ENCODE measurements at places on chromosomes 11 and 22.

DNA sequence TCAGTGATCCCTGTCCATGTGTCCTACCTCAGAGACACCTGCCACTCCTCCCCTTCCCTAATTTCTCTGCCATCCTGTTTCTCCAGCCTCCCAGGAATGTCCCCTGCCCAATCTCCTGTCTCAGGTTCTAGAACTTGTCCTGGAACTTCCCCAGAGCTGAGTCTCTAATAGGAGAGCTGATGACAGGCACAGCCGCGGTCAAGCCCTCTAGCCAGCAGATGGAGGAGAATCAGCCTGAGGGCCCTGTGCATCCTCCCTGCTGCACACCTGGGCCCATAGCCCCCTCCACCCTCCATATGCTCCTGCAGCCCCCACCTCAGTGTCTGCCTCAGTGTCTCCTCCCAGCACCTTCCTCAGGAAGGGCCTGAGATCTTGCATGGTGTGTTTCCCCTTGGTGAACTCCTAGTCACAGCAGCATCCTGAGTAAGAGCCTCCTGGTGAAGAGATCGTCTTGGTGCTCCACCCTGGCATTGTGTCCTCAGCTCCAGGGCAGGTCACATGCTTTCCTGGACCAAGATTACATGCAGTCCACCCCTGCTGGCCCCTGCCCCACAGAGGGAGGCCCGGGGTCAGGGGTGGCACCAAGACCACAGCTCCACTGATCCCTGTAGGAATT, 43.9 kb upstream of the VPREB1 start:
- no peak for DNase-seq

GRCh38 chr11:45104006-45104789, 42.2 kb upstream of the PRDM11 start:
- DNase-seq = peak; percentile 10

- DNase-seq = no peak
These were observed 2.7 kb downstream of the RBM14 start for GRCh38 chr11:66619080-66619554.

DNA sequence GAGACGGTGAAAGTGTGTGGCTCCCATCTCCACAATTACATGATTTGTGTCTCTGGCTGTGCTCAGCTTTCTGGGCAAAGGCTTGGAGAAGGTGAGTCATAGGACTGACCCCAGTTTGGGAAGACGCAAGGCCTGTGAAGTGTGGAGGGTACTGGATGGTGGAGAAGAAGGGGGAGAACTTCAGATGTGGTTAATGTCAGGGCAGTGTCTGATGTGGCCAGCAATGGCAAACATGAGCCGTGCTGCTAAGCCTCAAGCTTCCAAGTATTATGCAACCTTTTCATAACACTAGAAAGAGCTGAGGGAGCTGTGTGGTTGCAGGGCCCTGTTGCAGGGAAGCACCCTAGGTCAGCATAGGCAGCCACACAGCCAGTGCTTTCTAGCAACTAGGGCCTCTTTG, 110.9 kb downstream of the NTM start:
- DNase-seq = no peak

GRCh38 chr11:8265681-8266241, 2.1 kb upstream of the LMO1 start:
- no peak for DNase-seq

DNA sequence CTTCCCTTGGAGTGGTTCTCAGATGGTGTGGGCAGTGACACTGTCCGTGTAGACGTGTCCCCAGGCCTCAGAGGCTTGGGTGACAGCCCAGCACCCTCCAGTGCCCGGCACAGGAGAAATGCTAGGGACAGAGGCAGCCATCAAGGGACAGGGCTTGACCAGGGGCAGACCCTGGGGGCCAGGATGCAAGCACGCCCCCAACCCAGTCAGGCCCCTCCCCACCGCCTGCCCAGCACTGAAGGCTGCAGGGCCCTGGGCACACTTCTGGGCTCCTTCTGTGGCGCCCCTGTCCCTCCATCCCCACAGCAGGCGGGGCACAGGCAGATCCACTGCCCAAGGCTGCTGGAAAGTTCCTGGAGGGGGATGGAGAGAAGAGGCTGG, 11.1 kb downstream of the IGF2 start:
- no peak for DNase-seq

- DNase-seq = no peak
These were observed 18.5 kb downstream of the PRR33 start for GRCh38 chr11:1873048-1873812.

DNA sequence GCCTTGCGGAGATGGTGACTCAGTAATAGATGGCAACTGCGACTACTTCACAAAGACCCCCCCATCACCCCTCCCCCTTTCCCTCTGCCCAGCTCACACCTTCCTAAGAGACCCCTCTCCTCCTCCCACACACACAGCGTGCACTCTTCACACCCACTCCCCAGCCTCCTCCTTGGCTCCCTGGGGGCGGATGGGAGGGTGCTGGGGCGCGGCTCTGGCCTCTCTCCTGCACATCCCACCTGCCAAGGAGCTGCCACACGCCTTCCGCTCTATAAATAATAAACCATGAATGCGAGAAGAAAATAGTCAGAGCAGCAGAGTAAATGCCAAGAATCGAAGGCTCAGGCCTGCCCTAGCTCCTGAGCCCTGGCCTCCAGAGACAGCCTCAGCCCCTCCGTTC, 4.5 kb downstream of the P2RX3 start:
- no peak for DNase-seq

- DNase-seq = no peak
These were observed 15.3 kb upstream of the APOL6 start for GRCh38 chr22:35632935-35633334.

DNA sequence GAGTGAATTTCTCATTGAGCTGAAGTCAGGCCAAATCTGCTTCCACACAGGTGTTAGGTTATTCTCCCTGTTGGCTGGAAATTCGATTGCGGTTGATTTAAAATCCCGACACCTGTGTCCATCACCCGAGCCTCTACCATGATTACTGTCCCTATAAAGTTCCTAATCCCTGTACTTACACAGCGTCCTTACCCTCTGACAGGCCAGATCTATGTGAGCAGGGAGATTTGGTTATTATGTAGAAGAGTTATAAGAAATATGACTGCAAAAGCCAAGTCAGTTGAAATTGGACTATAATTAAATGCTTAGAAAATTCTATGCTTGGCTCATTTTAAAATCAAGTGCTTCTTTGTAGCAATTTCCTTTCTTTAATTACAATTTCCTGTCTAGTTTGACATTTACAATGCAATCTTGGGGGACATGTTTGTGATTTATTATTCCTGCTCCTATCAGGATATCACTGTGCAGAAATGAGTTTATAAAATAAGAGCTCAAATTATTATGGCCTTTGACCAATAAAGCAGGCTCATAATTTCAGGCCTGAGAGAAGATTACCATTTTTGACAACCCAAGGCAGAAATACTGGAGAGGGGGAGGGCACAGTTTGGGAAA, 32.5 kb upstream of the LMO1 start:
- no peak for DNase-seq

DNA sequence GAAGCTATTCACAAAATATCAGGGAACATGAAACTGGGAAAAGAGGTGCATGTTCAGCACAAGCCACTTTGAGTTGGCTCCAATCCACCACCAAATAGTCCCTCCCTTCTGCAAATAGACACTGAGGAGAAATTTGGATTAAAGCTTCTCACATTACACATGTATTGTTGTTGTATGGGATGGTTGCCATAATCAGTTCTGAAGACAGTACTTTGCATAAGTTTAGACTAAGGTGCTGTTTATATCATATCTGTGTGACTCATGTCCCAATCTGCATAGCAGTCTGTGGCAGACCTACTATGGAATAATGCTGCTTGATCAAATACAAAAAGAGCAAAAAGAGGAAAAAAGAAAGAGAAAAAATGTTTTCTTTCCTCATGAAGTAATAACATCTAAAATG, 376.7 kb upstream of the DDI1 start:
- no peak for DNase-seq

DNA sequence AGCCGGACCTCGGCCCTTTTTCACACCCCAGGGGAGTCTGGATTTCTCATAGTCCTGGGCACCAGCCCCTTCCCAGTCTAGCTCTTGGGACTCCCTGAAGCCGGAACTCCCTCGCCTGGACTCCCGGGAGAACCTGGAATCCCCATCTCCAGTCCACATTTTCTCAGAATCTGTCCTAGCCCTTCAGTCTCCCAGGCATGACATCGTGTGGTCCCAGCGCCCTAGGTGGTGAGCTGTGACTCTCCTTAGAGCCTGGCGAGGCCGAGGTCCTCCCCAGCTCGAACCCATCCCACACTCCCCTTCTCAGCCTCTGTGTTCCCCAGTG, 673 bp upstream of the DUSP18 start:
- DNase-seq = no peak

DNA sequence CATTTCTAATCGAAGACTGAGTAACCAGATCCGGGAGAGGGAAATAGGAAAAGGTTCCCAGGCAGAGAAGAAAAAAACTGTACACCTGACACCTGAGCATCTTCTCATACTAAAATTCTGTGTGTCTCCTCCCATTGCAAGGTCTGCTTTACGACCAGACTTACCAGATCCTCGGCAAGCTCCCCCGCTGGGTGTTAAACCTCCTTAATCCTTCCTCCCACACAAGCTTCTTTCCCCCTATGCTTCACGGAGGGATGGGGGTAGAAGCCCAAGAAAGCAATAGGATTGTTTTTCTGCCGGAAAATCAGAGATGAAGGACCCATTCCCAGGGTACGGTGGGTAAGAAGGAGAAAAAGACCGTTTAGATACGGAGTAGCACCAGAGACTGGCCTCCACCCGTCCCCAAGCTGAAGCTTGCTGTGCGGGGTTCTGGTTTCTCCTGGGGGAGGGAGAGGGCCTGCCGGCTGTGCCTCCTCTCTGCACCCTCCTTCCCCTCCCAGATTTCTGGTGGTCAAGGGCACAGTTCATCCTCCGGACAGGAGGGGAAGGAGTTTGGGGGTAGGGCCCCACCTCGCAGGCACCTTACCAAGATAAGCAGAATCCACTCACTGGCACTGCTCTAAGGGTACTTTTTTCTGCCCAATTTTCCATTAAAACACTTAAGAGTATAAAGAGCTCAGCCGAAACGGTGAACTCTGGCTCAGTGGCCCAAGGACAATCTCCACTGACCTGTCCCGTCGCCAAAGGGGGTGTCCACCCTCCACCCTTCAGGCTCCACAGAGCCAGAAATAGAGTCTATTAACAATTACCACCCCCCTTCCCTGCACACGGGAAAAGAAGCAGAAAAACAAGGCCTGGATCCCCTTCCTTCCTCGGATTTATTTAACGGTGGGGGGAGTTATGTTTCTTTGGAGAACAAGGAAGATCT, 1.2 kb downstream of the TOB2 start:
- peak; percentile 45 for DNase-seq

DNA sequence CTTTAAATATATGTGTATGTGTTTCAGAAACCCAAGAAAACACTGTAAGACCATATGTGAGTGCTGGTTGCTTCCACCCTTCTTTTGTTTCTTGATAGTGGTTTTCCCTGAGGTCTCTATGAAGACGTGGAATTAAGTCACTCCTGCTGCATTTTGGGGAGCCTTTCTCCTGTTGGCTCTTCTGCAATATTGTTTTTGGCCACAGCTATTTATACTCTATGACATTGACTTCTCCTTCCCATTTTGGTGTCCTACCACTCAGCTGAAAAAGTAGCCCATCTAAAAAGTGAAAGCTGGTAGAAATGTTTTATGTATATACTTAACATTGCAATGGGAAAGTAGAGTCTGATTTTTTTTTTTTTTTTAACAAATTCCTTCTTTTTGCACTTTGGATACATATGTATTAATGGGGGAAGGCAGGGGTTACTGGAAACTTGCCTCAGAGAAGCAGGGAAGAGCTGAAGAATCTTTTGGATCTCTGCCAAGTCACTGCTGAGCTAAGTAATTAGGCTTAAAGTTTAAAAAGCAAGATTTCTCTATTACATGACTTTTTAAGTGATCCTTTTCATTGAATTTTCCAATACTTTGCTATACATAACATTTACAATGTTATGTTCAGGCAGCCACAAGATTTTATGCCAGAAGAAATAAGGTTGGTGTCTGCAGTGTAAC, 1.8 kb downstream of the TTC17 start:
- DNase-seq = no peak

DNA sequence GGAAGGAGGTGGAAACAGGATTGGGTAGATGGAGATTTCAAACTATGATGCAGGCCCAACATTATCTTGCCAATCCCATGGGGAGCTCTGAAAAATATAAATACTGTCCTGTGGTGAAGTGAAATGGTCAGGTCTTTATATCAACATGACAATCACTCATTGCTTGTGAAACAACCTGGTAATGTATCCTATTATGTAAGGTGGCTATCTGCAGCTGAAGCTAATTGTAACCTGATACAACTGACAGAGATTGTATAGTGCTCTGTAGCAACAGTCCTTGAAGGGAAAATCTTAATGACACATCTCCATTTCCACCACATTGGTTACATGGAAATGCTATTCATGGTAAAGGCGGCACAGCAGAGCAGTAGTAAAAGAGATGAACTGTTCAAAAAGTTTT, 20.7 kb upstream of the CHORDC1 start:
- no peak for DNase-seq

GRCh38 chr22:38111925-38112355, 1.5 kb upstream of the BAIAP2L2 start:
- peak; percentile 79 for DNase-seq

DNA sequence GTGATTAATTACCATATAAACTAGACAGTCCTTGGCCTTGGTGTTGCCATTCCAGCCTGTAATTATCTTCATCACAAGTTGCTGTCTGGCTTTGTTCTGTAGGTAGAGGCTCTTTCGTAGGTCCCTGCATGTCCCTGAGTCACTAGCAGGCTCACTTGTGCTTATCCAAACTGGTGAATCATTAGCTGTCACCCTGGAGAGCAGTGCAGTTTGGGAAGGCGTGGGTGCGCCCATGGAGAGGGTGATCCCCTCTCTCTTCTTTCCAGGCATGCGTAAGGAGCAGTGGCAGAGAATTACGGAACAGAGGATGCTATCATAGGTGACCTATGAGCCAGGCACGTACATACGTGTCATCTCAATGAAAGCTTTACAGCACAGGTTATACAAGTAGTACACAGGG, 11.0 kb upstream of the EHF start:
- DNase-seq = peak; percentile 17

DNA sequence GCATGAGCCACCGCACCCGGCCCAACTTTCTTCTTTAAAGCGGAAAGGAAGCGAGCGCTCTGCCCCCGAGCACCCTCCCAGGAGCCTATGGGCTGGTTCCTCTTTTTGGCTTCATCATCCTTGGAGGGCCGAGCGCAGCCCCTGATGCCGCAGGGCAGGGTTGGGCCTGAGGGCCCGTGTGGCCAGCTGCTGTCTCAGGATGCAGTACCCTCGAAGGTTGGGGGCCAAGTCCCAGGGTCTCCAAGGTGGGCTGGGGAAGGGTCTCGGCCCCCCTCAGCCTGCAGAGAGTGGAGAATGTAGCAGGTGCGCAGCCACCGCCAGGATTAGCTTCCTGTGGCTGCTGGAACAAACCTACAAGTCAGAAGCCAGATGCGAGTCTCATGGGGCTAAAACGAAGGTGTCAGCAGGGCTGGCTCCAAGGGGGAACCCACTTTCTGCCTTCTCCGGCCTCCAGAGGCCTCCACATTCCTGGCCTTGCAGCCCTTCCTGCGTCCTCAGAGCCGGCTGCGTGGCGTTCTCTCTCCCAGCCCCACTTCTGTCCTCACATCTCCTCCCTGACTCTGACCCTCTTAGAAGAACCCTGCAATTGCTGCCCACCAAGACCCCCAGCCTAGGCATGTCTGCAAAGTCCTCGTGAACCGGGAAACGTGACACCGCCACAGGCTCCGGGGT, 2.9 kb downstream of the PANX2 start:
- no peak for DNase-seq

GRCh38 chr22:35554297-35554845, 13.7 kb downstream of the RASD2 start:
- DNase-seq = no peak

GRCh38 chr22:40862013-40862412, at the start of gene DNAJB7:
TSS of gene DNAJB7 (minus strand) at chr22:40862113. CDS start at chr22:40861994, 119 bp downstream.
- DNase-seq = no peak

- no peak for DNase-seq
These were observed 466.8 kb downstream of the SOX6 start for GRCh38 chr11:15889363-15890030.

GRCh38 chr11:117966908-117967307, 19.3 kb upstream of the IL10RA start:
- no peak for DNase-seq

Measured in colonic mucosa (tissue), 4 donors.